ENCODE measurements at places on chromosomes 4 and X.

- H3K27me3 ChIP-seq = no peaks in the 10 kb centered on the region
- no peaks in the 10 kb centered on the region for H3K36me3 ChIP-seq
- no peak for DNase-seq
- no peaks in the 10 kb centered on the region for H3K4me1 ChIP-seq
Observed at GRCh38 chr4:5824635-5825034, 68.3 kb downstream of the CRMP1 start.

DNA sequence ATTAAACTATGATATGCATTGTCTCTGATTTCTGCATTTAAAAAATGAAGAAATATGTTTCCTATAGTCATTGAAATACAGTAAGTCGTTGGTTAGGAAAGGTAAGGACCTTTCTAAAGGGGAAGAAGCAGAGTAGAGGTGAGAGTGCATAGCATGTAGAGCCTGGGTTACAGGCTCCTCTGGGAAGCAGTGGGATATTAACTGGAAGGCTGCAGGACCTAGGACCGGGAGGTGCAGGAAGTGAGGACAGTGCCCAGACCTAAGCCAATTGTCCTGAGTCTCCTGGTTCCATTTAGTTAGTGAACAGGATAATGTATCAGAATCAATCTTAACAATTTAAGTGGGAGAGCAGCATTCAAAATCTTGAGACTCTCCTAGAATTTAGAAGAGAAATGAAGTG, 237.1 kb upstream of the NUDT6 start:
- no peaks in the 10 kb centered on the region for H3K27me3 ChIP-seq
- no peaks in the 10 kb centered on the region for H3K4me1 ChIP-seq
- H3K27ac ChIP-seq = no peak overlapping the region
- H3K4me3 ChIP-seq = no peak overlapping the region

DNA sequence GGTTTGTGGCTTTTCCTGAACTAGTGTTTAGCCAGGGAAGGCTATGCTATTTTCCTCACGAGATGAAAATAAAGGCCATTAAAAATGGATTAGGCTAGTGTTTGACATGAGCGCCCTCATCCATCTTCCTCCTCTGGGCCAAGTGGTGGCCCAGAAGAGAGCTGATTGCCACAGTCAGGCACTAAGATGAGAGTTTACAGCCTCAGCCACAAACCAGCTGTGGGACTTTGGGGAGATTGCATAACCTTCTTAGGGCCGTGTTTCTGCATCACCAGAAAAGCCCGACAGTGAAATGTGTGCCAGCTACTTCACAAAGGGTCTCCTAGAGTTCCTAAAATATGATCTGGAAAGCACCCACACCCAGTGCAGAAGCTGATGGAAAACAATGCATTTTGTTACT, 42.3 kb upstream of the LNX1 start:
- DNase-seq = no peak
- no peak overlapping the region for H3K27ac ChIP-seq
- no peak overlapping the region for H3K4me3 ChIP-seq
- H3K27me3 ChIP-seq = no peaks in the 10 kb centered on the region

DNA sequence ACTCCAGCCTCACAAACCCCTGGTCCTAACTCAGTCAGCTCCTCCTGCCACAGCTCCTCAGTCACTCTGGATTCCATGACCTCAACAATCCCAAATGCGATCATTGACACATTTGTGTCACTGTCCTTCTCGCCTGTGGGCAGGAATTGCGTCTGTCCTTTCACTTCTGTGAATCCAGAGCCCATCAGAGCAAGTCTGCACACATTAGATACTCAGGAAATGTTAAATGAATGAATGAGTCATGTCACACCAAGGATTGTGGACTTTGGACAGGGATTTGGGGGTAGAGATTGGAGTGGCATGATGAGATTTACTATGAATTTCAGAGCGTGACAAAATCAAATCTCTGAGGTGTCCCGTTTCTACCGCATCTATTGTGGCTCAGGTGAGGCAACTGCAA, 11.8 kb upstream of the CLDN24 start:
- H3K27me3 ChIP-seq = no peaks in the 10 kb centered on the region
- DNase-seq = no peak
- no peaks in the 10 kb centered on the region for H3K4me1 ChIP-seq
- H3K4me3 ChIP-seq = no peak overlapping the region
- no peaks in the 10 kb centered on the region for H3K36me3 ChIP-seq
- H3K27ac ChIP-seq = no peak overlapping the region

DNA sequence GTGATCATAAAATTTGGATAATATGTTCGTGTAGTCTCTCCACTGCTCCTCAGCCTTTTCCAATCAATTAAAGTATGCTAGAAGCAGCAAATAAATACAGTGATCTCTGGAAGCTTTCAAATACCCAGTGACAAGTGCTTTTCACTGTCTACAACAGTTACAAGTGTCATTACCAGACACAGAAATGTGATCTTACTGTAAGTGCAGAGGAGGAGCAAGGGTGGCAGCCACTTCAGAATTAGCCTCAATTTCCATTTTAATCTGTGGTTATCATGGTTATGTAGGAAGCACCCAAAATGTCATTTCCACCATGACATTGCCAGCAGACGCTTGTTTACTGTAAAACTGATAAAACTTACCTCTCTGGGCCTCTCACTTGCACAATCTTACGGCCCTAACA, 133.9 kb upstream of the ADAMTS3 start:
- H3K36me3 ChIP-seq = no peaks in the 10 kb centered on the region
- no peaks in the 10 kb centered on the region for H3K27me3 ChIP-seq
- H3K4me3 ChIP-seq = no peak overlapping the region
- H3K27ac ChIP-seq = no peak overlapping the region
- no peak for DNase-seq

GRCh38 chr4:107757864-107758476, 37.9 kb upstream of the PAPSS1 start:
- no peak overlapping the region for H3K27ac ChIP-seq
- no peak for DNase-seq
- no peaks in the 10 kb centered on the region for H3K4me1 ChIP-seq
- H3K27me3 ChIP-seq = no peaks in the 10 kb centered on the region
- no peak overlapping the region for H3K4me3 ChIP-seq
- no peaks in the 10 kb centered on the region for H3K36me3 ChIP-seq

DNA sequence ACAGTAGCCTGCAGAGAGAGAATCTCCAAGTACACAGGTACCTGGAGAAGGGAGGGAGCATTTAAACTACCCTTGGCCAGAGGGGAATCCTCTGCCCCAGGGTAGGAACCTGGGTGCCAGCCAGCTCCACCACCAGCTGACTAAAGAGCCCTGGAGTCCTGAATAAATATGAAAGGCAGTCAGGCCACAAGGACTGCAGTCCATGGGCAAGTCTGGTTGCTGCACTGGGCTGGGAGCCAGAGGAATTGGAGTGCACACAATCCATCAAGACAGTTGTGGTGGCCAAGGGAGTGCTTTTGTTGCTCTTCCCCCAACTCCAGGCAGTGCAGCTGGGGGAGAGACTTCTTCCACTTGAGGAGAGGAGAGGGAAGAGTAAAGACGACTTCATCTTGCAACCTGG, 172.5 kb downstream of the HNRNPD start:
- no peaks in the 10 kb centered on the region for H3K4me1 ChIP-seq
- no peak overlapping the region for H3K27ac ChIP-seq
- H3K27me3 ChIP-seq = no peaks in the 10 kb centered on the region
- no peak for DNase-seq
- no peak overlapping the region for H3K4me3 ChIP-seq

DNA sequence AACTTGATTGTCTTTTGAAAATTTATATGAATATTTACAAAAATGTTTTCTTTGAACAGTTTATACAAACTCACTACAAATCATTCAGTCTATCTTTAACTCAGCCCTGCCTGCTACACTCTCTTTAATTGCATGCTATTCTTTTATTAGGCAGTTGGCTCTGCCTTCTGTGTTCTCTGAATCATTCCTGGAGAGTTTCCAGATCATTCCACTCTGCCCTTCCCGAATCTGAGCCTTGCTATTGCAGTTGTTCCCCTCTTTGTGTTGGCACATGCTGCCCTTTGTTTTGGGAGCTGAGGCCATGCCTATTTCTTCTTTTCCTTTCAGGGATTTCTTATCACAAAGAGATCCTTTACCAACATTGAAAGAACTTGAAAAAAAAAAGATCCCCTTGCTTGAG, 8.7 kb upstream of the TECRL start:
- no peak overlapping the region for H3K4me3 ChIP-seq
- no peaks in the 10 kb centered on the region for H3K36me3 ChIP-seq
- H3K27ac ChIP-seq = peak overlapping the region; percentile 63
- no peaks in the 10 kb centered on the region for H3K4me1 ChIP-seq

DNA sequence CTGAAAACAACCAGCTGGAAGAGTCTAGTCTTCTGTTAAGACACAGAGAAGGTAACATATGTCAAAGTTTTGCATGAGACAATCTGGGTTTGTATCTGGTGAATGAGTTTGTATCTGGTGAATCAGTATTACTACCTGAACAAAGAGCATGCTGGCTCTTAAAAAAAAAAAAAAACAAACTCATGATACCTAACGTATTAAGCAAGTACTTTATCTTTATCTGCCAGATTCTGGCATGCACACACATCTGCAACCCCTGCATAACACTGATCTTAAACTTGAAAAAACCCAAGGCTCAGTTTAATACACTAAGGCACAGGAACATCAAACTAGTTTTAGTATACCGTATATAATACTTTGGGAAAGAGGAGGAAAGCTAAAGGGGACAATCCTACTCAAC, 5.8 kb downstream of the YTHDC1 start:
- H3K4me3 ChIP-seq = no peak overlapping the region
- no peak for DNase-seq
- H3K4me1 ChIP-seq = peaks cover 7% of the 10 kb centered on the region
- no peaks in the 10 kb centered on the region for H3K27me3 ChIP-seq

DNA sequence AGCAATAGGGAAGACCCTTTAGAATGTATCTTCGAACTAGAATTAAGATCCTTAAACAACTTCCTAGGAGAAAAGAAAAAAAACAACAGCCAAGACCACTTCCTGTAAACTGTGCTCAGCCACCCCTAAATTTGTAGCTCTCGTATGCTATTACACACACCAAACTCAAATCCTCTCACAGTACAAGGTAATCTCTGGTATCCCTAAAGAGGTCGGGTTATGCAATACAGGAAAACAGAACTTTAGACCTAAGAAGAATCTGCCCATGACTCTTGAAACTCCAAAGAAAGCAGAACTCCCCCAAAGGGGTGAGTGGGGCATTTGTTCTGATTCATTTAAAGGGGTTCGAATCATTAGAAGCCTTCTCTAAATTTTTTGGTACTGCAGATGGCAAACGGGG, 170.9 kb upstream of the CASK start:
- H3K36me3 ChIP-seq = no peaks in the 10 kb centered on the region
- no peaks in the 10 kb centered on the region for H3K27me3 ChIP-seq
- no peak overlapping the region for H3K4me3 ChIP-seq

GRCh38 chr4:8722556-8722955, 130.0 kb downstream of the CPZ start:
- no peak overlapping the region for H3K27ac ChIP-seq
- peaks cover 70% of the 10 kb centered on the region for H3K27me3 ChIP-seq
- DNase-seq = no peak
- no peak overlapping the region for H3K4me3 ChIP-seq

DNA sequence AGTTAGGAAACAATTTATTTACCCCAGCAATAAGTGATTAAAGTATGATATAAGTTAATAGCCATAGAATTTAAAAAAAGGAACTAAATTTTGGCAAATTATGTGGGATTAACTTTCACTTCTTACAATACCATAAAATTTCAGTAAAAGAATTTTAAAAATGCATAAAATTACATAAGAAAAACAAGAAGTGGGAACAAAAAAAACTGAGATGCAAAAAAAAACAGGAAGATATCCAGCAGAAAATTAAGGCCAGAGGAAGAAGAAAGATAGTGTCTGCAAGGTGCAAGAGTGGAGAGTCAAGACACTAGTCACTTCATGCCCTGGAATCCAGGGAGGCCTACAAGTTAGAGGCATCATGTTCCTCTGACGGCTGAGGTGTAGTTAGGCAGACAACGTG, 184.2 kb downstream of the GASK1B start:
- H3K4me3 ChIP-seq = no peak overlapping the region
- no peaks in the 10 kb centered on the region for H3K27me3 ChIP-seq
- H3K36me3 ChIP-seq = no peaks in the 10 kb centered on the region
- no peak for DNase-seq
- H3K4me1 ChIP-seq = no peaks in the 10 kb centered on the region
- H3K27ac ChIP-seq = no peak overlapping the region

GRCh38 chr4:36164900-36165630, 79.2 kb downstream of the ARAP2 start:
- DNase-seq = no peak
- H3K4me1 ChIP-seq = no peaks in the 10 kb centered on the region
- no peaks in the 10 kb centered on the region for H3K36me3 ChIP-seq
- H3K27ac ChIP-seq = no peak overlapping the region
- no peaks in the 10 kb centered on the region for H3K27me3 ChIP-seq

- DNase-seq = peak; percentile 13
- peaks cover 5% of the 10 kb centered on the region for H3K36me3 ChIP-seq
- no peak overlapping the region for H3K27ac ChIP-seq
- no peak overlapping the region for H3K4me3 ChIP-seq
- peaks cover 8% of the 10 kb centered on the region for H3K27me3 ChIP-seq
Observed at GRCh38 chrX:50081282-50081889, 119.4 kb downstream of the AKAP4 start.

GRCh38 chr4:145045180-145045579, 52.8 kb downstream of the ANAPC10 start:
- DNase-seq = no peak
- no peak overlapping the region for H3K4me3 ChIP-seq
- no peaks in the 10 kb centered on the region for H3K27me3 ChIP-seq
- H3K4me1 ChIP-seq = no peaks in the 10 kb centered on the region

- H3K36me3 ChIP-seq = no peaks in the 10 kb centered on the region
- H3K4me1 ChIP-seq = peaks cover 29% of the 10 kb centered on the region
- peaks cover 77% of the 10 kb centered on the region for H3K27me3 ChIP-seq
- no peak overlapping the region for H3K27ac ChIP-seq
- DNase-seq = no peak
Observed at GRCh38 chr4:5888222-5889001, 4.5 kb downstream of the CRMP1 start.

- H3K27me3 ChIP-seq = no peaks in the 10 kb centered on the region
- H3K4me3 ChIP-seq = no peak overlapping the region
- no peak for DNase-seq
Observed at GRCh38 chr4:109026588-109026987, 263.7 kb upstream of the ETNPPL start.

DNA sequence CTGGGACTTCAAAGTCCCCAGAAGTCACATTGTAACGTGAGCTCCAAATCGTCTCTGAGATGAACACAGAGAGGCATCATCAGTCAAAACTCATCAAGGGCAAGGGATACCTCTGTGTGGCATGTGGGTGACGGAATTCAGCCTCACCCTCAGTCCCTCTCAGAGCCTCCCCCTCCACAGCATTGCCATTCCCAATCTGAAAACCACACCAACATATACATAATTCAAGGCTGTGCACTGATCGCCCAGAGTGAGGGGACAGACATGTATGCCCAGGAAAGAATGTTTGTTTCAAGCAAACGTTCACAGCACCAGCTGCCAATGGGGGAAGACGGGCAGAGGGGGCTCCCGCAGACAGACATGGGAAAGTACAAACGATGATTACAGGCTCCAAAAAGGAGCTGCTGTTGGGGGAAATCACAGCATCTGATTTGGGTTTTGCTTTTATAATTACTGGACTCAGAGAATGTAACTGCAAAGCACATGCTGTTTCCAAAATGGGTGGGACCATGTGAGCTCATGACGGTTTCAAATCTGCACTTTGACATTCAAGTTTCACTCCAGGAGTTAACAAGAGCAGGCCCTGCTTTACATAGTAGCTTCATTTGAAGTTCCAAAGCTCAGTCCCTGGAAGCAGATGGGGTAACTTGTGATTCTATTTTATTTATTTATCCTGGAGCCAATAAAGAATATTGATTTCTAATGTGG, 88.3 kb downstream of the CLCN4 start:
- H3K36me3 ChIP-seq = no peaks in the 10 kb centered on the region
